CD4-positive, alpha-beta T cell treated with Interleukin-6 at 100 ng/mL for 8 hours (primary cell): ENCODE measurements at places on chromosomes 11 and 22.

DNA sequence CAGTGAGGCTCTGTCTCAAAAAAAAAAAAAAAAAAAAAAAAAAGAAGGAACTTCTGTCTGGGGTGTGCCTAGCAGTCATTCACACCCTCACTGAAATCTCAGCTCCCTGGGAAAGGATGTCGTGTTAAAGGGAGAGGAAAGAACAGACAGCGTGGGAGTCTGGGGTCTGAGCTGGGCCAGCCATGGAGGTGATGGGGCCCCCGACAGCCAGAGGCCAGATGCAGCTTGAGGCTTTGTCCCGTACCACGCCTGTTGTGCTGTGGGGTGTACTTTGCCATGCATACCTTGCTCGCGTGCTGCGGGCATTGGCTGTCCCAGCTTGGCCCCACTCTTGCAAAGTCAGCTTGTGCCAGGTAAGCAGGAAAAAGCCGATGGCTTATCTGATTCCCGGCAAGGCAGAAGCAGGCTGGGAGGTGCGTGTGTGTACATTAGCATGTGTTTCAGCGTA, 4.6 kb downstream of the SYT12 start:
- no peak for DNase-seq

GRCh38 chr11:132714859-132715440, 817.4 kb downstream of the OPCML start:
- DNase-seq, result no peak

GRCh38 chr22:22684580-22685561, 40.5 kb downstream of the GGTLC2 start:
- no peak for DNase-seq

- DNase-seq, result no peak
Measured at GRCh38 chr11:126518071-126518971, 162.8 kb downstream of the ST3GAL4 start.

DNA sequence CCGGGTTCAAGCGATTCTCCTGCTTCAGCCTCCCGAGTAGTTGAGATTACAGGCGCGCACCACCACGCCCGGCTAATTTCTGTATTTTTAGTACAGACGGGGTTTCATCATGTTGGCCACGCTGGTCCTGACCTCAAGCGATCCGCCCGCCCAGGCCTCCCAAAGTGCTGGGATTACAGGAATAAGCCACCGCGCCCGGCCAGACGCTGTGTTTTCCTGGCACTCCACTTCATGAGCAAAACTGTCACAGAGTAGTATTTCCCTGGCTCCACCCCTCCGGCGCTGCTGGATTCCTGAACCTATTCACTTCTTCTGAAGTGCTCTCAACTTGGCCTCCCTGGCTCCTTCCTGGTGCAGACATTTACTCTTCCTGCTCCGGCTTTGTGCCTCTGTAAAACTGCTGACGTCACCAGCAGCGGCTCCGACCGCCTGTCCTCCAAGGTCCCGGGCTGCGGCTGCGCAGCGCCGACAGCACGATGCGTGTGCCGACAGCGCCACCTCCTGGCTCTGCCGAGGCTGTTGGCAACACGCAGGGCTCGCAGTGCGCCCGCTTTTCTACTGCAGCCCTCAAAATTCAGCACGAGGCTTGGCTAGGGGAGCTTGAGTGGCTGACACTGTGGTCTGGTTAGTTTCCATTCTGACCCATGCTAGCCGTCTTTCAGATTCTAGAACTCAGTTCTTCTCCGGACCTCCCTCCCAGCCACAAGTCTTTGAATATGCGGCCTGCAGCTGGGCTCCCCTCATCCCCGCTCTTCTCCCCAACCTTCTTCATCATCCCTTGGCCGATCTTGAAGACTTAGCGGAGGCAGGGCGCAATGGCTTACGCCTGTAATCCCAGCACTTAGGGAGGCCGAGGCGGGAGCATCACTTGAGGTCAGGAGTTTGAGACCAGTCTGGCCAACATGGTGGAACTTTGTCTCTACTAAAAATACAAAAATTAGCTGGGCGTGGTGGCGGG, 36.6 kb downstream of the APOL3 start:
- DNase-seq, result peak; percentile 94

GRCh38 chr11:34915136-34916014, 804 bp downstream of the APIP start:
- DNase-seq, result no peak

- no peak for DNase-seq
Measured at GRCh38 chr11:111370902-111371578, 8.0 kb downstream of the POU2AF1 start.

GRCh38 chr22:36934418-36935312, 21.2 kb downstream of the CSF2RB start:
- DNase-seq, result no peak

DNA sequence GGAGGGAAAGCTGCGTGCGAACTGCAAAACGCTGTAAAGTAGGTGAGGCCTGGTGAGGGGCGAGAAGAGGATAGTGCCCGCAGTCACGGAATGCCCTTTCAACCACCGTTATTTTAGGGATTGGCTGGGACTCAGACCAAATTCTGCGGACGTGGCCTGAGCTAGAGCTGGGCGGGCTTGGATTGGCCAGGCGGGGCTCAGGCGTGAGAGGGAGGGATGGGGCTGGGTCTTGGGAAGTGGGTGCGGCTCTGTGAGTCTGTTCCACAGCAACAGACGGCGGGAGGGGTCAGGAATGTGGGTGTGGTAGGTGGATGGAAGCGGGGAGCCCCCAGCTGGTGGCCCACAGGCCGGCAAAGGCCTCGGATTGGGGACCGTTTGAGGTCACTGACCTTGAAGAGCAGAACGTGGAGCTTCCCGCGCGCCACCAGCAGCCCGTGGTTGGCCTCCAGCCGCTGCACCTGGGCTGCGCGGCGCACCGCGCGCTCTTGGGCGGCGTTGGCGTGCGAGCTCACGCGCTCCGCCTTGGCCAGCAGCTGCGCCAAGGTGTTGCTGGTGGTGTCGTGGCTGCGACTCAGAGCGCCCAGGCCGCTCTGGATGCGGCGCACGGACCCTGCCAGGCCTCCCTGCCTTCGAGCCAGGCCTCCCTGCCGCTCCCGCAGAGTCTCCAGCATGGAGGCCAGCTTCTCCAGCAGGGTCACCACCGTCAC, 444 bp downstream of the CAVIN3 start:
- no peak for DNase-seq

DNA sequence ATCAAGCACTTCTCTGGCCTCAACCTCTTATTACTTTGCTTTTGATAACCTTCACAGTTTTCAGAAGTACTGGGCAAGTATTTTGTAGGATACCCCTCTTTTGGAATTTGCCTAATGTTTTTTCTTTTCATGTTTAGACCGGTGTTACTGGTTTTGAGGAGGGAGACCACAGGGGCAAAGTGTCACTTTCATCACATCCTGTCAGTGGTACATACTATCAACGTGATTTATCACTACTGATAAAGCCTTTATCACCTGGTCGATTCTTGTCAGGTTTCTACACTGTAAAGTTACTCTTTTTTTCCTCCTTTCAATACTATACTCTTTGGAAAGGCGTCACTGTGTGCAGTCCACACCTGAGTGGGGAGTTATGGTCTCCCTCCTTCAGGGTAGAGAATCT, 26.7 kb downstream of the QSER1 start:
- no peak for DNase-seq

- DNase-seq, result no peak
Measured at GRCh38 chr22:23035557-23036277, 34.6 kb upstream of the GNAZ start.

DNA sequence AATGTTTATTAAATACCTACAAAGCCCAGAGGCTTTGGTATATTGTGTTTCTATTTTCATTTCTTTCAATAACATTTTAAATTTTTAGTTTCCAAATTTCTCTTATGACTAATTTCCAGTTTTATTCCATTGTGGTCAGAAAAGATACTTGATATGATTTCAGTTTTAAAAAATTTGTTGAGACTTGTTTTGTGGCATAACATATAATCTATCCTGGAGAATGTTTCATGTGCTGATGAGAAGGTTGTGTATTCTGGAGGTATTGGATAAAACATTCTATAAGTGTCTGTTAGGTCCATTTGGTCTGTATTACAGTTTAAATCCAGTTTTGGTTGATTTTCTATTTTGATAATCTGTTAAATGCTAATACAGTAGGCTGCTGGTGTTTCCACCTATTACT, 9.8 kb upstream of the RAG1 start:
- no peak for DNase-seq

DNA sequence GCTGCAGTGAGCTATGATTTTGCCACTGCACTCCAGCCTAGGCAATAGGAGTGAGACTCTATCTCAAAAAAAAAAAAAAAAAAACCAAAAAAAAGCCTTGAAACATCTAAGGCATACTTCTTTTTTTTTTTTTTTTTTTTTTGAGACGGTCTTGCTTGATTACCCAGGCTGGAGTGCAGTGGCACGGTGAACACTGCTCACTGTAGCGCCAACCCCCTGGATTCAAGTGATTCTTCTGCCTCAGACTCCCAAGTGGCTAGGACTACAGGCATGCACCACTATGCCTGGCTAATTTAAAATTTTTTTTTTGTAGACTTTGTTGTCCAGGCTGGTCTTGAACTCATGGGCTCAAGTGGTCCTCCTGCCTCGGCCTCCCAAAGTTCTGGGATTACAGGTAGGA, 19.5 kb downstream of the ARFGAP3 start:
- DNase-seq, result no peak

GRCh38 chr11:46755962-46756361, 36.9 kb downstream of the F2 start:
- no peak for DNase-seq

DNA sequence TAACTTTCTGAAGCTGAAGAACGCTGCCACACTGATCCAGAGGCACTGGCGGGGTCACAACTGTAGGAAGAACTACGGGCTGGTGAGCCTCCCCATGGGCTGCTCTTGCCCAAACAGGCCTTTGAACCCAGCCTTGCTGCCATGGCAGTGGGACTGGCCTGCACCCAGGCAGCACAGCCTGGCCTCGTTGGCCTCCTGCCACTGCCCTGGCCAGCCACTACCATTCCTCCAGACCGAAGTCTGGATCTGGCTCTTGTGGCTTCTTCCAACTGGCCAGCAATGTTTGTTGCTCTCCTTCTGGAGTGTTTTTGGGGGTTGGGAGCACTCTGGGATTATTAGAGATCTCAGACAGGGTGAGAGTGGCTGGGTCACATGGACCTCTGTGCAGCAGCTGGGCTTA, 51.0 kb downstream of the MYO7A start:
- no peak for DNase-seq

GRCh38 chr11:31000381-31000780, 369.2 kb downstream of the DCDC1 start:
- DNase-seq, result no peak
